ENCODE measurements at places on chromosomes 4 and X.

GRCh38 chr4:146975036-146975435, 29.4 kb upstream of the TTC29 start:
- no peak for DNase-seq

DNA sequence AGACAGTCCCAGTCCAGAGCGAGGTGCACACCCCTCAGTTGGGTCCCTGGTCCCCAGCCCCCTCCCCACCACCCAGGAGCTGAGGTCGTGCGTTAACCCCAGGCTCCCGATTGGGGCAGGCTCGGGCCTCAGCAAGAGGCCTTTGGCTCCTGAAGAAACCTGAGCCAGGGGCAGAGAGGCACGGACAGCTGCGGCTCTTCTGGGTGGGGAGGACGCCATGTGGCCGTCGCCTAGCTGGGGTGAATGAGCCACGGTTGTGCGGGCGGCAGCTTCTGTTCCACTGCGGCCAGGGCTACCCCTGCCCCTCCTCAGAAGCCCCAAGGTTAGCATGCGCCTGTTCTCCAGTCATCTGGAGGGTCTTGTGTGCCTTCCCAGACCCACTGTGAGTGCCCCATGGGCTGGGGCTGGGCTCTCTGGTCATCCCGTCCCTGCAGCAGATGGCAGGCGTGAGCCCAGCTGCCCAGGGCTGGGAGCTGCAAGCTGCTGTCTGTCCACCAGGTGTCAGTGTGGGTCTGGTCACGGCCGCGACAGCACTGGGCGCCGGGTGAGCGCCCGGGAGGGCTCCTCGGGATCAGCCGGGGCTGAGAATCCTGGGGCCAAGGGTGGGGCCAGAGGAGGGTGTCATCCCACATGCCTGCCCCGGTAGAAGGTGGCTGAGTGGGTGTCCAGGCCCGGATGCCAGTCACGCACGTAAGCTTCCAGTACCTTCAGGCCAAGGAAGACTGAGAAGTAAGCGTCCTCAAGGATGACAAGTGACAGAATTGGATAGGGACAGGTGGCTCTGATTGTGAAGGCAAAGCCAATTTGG, 21.9 kb downstream of the ATP2B3 start:
- DNase-seq, result peak; percentile 92

DNA sequence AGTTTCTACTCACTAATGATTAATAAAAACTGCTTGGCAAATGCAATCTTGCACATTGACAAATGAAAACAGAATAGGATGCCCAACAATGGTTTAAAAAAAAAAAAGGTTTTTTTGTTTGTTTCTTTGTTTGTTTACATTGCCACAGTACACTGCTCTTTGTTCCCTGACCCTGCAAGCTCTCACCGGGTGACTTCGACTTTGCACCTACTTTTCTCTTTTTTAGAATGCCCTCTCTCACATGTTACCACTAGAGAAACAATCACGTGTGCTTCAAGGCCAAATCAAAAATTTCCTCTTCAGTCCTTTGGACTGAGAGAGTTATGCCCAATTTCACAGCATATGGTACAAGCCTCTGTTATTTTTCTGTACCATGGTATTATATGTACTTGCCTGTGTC, 101.5 kb downstream of the DMD start:
- no peak for DNase-seq

DNA sequence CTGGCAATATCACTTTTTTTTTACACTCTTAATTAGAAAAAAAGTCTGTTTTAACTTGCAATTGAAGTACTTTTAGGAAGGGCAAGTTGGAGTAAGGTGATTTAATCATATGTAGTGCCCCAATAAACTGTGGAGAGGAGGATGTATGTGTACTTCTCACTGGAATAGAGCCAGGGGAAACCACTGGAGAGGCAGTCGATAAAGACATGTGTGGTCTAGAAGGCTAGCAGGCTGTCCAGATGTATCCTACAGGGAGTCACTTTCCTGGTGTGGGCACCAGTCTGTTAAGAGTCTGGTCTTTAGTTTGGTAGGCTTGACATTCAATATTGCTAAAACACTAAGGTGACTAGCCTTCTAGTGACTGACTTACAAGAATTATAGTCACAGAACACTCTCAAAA, 9.6 kb upstream of the SGMS2 start:
- no peak for DNase-seq

DNA sequence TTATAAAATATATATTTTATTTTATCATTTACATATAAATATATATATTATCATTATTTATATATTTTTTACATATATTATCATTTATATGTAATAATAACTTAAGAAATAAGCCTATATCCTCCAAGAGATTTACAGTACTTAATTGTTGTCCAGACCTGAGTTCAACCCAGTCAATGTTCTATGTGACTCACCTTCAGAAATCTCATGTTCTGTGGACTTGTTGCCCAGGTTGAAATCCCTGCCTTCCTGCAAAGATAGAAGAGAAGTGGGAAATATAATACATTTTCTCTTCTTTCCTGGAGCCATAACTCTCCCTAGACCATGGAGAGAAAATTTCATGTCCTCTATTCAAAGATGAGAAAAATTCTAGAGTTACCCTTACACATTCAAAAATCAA, 247.3 kb downstream of the PARM1 start:
- DNase-seq, result no peak

- DNase-seq, result no peak
Observed at GRCh38 chrX:133723930-133724329, 261.5 kb downstream of the GPC3 start.

GRCh38 chr4:139227729-139228404, 50.8 kb upstream of the ELF2 start:
- DNase-seq, result no peak

DNA sequence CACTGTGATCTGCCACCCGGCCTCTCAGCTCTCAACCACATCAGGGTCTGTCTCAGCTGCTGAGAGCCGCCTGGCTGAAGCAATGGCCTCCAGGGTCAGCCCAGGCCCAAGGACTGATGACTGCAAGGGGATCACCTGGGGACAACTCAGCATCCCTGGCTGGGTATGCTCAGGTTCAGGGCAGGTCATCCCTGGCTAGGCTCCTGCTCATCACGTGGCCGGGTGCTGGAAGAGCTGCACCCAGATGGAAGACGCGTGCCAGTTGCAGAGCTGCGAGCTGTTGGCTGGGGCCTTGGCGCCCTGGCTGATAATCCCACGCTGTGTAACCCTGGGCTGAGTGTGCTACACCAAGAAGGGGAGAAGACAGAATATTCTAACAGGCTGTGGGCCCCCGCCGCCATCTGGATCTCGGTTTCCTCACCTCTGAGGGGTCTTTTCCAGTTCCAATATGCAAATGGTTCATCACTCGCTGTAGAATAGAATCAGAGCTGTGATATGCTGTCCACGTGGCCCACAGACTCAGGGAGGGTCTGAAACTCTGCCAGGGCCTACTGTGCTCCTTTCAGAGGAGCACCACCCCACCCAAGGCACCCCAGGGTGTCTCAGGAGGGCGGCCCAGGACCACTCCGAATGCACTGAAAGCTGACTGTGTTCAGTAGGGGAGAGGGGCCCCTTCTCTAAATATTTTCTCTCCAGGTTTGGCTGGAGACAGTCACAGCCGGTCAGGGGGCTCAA, 338.8 kb downstream of the BCOR start:
- DNase-seq, result no peak

DNA sequence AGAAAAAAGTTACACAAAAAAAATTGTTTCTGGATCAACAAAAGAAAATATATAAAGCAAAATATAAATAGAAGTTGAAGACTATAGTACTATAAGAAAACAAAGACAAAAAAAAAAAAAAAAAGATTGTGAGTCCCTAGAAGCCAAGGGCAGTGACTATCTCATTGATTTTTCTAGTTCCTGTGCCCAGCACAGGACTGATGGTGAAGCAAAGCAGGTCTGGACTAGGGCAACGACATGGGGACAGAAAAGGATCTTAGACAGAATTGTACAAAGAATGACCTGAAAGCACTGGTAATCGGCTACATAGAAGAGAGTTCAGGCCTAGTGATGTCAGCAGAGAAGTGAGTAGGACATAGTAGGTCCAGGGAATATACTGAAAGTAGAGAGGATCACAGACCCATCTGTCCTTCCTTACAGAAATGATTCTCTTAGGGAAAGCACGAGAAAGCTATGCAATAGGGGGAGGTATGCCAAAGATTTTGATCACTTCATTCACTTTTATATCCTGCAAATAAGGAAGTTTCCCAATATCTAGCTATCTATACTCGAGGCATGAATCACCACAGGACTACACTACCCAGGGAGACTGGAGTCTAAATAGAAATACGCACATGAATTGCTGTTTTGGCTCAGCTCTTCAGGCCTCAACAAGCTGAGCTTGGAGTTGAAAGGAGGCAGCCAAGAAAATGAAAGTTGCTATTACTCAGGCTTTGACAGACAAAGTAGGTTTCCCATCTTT, 230.9 kb upstream of the GPC4 start:
- DNase-seq, result no peak

DNA sequence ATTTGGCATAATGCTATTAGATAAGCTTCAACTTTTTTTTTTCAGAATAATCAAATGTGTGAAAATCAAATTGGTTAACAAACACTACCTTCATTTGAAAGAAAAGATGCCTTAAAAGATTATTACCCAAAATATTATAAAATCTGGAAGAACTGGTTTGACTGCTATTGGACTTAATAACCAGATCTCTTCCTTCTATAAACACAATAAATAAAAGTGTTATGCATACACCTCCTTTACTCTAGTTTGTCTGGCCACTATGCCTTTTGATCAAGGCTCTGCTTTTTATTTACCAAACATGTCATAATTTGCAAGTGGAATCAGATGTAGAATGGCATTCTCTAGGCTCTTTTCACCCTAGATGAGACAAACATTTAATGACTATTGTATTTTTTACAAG, 897.3 kb upstream of the EPHA5 start:
- no peak for DNase-seq

- DNase-seq, result no peak
Observed at GRCh38 chr4:124018383-124019317, 622.1 kb downstream of the SPRY1 start.

GRCh38 chrX:125826080-125826479, 340.0 kb downstream of the DCAF12L2 start:
- DNase-seq, result no peak

DNA sequence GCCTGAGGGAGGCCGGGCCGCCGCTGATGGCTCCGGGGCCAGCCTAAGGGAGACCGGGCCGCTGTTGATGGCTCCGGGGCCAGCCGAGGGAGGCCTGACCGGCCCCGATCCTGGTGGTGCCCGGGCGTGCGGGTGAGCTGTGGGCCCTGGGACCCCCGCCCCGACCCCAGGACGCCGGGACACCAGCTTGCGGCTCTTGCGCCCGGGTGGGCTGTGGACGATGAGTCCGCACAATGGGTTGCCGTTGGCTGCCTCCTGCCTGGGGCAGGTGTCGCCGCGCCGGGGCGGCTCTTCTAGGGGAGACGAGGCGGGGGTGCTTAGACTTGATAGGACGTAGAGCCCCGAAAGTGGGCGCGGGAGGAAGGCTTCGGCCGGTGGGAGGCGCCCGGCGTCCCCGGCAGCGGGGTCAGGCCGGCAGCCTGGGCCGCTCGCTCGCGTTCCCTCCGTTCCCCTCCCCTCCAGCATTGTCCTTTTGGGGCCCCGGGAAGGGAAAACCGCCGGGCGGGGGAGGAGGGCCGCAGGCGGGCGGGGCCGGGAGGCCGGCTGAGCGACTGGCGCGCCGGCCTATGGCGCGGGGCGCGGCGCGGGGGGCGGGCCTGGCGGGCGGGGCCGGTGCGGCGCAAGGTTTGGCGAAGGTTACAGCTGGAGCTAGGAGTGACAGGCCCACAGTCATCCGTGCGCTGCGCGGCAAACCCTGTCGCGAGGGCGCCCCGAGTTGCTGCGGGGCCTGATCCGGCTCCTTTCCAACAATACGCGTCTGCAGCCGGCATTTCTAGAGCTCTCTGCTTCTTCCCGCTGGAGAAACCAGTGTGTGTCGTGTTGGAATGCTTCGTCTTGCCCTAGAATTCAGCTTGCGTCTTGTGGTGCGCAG, 819 bp downstream of the KIAA0232 start:
- DNase-seq, result peak; percentile 95

GRCh38 chr4:38820329-38821061, 15.9 kb upstream of the TLR1 start:
- no peak for DNase-seq

- DNase-seq, result no peak
Observed at GRCh38 chrX:119677654-119677981, 15.3 kb downstream of the SEPTIN6 start.

DNA sequence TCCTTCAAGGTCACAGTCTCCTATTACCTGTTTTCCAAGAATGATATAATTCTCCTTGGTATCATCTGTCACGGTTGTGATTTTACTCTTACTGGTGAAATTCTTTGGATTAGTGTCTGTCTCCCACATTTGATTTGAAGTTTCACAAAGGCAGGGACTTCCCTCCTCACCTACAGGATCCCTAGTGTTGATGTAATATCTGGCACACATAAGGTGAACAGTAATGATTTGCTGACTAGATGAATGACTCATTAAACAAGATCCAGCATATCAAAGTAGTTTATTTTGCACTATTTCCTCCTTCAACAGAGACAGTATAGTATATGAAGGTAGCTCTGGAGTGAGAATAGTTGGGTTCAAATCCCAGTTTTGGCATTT, 135.3 kb upstream of the IL1RAPL2 start:
- no peak for DNase-seq

GRCh38 chr4:188459381-188459780, 320.1 kb downstream of the TRIML1 start:
- no peak for DNase-seq

GRCh38 chrX:154731881-154732280, 19.0 kb downstream of the GAB3 start:
- DNase-seq, result no peak

DNA sequence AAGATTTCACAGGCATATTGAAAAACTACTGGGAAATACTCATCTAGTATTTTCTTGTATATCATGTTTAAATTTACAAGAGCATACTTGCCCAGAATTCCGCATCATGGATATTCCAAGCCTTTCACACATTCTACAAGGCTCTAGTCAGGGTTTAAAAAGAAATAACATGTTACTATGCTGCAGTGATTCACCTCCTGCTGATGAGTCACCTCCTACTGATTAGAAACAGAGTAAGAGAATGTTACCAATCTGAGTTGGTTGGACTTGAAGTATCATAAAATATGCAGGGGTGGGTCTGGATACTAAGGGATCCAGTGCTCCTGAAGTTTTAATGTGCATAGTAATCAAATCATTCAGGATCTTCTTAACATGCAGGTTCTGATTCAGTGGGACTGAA, 192.0 kb upstream of the ANK2 start:
- no peak for DNase-seq

- no peak for DNase-seq
Observed at GRCh38 chr4:127968586-127968985, 3.4 kb downstream of the ABHD18 start.

GRCh38 chr4:77805840-77806239, 13.3 kb downstream of the CNOT6L start:
- no peak for DNase-seq

- DNase-seq, result no peak
Observed at GRCh38 chr4:100348473-100348872, 158.2 kb upstream of the DDIT4L start.

- DNase-seq, result no peak
Observed at GRCh38 chr4:86055898-86056297, 304.0 kb downstream of the MAPK10 start.

GRCh38 chr4:182862921-182863320, 54.3 kb downstream of the DCTD start:
- DNase-seq, result no peak

GRCh38 chr4:32140636-32141035, 1420.5 kb downstream of the PCDH7 start:
- no peak for DNase-seq

GRCh38 chr4:78222575-78223186, 165.6 kb downstream of the FRAS1 start:
- no peak for DNase-seq
